GM03348 (cell line): ENCODE measurements at places on chromosomes 11 and 22.

- no peak for DNase-seq
These were observed 1.4 kb downstream of the FDX1 start for GRCh38 chr11:110431051-110431672.

GRCh38 chr22:40401532-40401931 is 31.1 kb downstream of the SGSM3 start:
- DNase-seq, result no peak

GRCh38 chr22:44422746-44423380 is 75.2 kb downstream of the RTL6 start:
- no peak for DNase-seq

DNA sequence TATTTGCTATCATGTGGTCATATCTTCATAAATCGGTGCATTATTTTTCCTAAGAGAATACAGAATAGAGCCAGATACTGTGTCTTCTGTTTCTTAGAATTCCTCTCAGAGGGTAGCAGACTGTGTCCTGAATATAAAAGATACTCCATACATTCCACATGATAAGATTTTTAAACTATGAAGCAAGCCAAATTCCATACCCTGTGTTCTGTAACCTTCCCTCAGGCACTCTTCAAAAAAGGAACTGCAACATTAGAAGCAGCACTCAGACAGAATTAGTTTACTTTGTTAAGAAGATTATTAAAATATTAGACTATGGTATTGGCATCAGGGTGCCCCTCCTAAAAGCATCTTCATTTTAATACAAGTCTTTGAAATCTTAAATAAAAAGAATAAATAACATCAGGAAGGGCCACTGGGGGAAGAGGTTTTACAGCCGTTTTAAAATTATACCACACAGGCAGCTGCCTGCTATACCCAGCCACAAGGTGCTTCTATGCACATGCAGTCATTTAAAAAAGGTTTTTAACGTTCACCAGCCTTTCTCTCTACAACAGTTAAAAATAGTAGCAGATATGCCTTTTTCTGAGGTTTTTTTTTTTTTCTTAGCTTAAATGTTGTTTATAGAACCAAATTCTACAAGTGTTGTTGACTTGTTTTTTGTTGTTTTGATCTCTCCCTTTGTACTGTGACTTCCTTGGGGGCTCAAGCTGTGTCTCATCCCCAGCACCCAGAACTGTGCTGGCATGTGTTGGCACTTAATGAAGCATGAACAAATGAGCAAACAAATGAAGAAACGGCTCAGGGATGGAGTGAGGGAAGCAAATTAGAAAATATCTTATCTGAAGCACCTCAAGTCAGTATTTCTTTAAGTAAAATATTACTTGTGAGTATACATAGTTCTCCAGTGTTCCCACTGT is 54.7 kb upstream of the CCDC89 start:
- no peak for DNase-seq

DNA sequence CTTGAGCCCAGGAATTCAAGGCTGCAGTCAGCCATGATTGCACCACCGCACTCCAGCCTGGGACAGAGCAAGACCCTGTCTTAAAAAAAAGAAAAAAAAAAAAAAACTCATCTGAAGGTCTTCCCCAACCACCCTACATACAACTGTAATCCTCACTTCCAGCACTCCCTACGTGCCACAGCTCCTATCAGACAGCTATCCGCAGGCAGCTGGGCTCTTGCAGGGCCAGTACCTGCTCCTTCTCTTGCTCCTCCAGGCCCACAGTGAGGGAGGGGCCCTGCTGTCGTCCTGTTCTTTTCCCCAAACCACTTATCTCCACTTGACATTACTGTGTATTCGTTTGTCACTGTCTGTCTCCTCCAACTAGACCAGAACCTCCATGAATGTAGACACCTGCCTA is 156.1 kb upstream of the NECTIN1 start:
- DNase-seq, result no peak

DNA sequence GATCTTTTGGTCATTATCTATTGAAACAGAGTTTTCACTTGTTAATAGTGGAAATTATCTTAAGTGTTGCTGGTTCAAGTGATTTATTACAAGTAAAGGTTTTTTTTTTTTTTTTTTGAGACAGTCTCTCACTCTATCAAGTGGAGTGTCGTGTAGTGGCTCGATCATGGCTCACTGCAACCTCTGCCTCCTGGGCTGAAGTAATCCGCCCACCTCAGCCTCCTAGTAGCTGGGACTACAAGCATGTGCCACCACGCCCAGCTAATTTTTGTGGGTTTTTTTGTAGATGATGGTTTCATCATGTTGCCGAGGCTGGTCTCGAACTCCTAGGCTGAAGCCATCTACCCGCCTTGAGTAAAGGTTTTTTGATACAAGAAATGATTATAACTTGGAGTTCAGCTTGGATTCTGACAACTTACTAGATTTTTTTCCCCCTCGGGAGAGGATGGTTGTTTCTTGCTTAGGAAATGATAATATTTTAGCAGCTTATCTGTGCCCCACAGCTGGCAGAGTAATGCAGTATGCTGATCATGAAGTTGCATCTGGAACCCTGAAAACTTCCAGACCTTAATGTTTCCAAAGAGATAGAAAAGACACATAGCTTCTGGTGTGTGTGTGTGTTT is 68.9 kb downstream of the MTMR3 start:
- DNase-seq, result no peak

- DNase-seq, result no peak
These were observed 771 bp downstream of the NDUFV1 start for GRCh38 chr11:67607507-67607906.

DNA sequence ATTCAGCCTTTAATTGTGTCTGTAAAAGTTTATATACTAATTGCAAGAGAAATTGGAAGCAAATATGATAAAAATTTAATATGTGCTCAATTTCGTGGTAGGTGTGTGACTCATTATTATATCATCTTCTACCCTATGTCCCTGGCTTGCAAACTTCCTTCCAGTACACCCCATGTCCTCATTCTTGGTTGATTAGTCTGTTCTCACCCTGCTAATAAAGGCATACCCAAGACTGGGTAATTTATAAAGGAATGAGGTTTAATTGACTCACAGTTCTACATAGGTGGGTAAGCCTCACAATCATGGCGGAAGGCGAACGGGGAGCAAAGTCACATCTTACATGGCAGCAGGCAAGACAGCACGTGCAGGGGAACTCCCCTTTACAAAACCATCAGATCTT is 11.9 kb downstream of the MRGPRX3 start:
- DNase-seq, result no peak

- no peak for DNase-seq
These were observed 531 bp upstream of the MEN1 start for GRCh38 chr11:64810891-64811272.

DNA sequence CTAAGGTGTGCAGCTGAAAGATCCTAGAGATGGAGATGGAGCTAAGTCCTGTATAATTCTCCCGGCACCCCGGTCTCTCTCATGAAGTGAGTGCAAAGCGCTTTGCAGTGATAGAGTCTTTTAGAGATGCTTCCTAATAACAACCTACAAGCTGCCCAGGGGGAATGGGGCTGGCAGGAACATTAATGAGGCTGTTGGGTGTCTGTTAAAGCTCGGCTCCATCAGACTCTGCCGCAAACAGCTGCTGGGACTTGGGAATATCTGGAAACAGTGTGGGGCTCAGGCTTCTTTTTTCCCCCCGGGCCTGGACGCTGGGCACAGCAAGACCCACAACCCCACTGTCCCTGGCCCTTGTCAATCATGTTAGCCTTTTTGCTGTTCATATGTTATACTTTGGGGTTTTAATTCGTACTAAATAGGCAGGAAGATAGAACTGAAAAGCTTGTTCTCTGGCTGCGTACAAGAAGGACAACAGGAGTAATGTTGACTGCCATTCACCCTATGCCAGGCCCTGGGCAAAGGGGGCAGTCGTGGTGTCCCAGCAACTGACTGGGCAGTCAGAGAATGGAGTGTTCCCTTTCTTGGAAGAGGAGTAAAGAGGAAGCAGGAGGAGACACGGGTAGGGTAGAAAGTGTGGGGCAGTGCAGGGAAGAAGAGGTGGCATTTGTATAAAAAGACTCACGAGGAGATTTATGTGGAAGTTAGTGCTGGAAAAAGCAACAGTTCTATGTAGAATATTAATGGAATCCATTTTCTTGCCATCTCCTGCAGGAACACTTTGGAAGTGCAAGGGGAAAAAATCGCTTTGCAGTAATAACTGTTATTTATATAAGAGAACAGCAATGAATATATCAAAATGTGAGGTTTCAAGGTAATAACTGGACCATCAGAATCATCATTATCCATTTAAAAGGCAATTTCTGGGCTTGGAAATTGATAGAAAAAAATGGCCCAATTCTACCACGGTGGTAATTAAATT is 232.8 kb downstream of the GRIK4 start:
- DNase-seq, result no peak

GRCh38 chr22:41397143-41397811 is 15.5 kb downstream of the TEF start:
- DNase-seq, result no peak

GRCh38 chr11:117037975-117038350 is 60.3 kb downstream of the SIK3 start:
- no peak for DNase-seq

DNA sequence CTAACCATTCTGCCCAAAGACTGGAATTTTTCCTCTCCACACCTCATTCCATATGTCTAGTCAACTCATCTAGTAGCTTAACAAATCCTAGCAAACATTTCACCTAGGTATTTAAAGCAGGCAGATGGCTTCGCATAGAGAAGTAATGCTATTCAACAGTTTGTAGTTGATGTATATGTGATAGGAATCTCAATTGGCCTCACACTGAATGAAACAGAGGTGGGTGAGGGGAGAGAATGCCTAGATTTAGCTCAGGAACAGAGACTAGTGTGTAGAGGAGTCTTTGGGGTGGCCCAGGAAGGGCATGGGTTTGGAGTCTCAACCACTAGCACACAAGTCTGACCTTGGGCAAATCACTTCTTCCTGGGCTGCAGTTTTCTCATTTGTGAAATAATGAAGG is 196.2 kb downstream of the MYO18B start:
- no peak for DNase-seq

- DNase-seq, result no peak
These were observed 103.3 kb downstream of the SGSM3 start for GRCh38 chr22:40473703-40474102.

DNA sequence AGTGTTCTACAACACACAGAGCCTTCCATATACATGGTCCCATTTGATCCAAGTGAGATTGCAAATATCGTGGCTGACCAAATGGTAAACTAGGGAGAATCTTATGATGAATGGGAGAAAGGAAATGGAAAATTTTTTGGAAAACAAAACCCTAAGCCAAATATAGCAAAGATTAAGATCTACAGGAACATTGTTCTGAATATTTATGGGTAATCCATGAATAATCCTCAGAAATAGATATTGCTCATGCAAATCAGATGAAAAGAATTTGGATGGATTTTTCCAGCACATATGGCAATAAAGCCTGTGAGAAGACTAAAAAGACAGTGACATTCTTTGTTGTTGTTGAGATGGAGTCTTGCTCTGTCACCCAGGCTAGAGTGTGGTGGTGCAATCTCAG is 21.7 kb upstream of the PRDM10 start:
- DNase-seq, result peak; percentile 63

DNA sequence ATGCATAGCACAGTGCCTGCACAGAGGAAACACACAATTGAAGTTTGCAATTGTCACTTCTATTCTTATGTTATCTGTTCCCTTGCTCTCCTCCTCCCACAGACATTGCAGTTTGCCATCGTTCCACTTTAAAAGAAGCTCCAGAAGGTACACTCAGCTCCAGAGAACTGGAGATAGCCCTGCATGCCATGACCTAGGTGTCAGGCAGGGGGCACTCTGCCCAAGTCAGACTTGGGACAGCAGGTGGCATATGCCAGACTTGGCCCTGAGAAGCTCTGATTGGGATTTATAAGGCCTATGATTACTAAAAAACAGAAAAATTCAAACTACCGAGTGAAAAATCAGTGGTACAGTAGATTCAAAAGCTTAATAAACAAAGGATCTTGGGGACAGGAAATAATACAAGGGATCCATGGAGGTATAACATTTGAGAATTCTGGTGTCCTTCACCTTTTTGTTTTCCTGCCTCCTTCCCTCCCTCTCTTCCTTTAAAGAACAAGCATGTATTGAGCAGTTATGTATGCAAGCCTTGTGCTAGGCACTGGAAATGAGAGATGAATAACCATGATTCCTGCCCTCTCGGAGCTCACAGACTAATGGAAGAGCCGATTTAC is 40.0 kb downstream of the TENM4 start:
- peak; percentile 56 for DNase-seq

DNA sequence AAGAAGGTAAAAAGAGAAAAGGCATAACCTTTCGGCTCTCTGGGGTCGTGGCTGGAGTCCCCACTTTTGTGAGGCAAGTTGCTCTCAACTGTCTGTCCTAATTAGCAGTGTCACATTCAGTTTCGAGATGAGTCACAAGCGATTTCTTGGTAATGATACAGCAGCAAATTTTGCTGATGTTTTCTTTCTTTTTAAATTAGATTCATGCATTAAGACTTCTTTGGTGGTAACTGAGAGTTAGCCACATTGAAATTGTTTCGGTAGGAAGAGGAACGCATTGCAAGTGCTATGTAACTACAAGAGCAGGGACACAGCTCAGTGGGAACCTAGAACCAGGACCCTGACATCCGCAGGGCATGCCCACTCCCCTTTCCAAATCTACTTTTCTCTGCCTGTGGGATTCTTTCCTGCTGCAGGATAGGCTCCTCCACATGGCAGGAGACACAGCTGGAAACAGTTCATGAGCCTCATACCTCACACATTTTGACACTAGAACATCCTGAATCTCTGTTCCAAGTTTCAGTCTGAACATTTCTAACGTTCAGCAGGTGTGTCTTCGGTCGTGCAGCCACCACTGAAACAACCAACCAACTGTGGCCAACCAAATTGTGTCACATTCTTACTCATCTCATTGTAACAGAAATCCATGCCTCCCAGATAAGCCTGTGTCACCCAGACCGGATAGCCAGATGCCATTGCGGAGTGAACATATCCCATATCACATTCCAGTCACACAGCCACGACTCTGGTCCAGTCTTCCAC is 987.6 kb downstream of the NTM start:
- DNase-seq, result no peak

DNA sequence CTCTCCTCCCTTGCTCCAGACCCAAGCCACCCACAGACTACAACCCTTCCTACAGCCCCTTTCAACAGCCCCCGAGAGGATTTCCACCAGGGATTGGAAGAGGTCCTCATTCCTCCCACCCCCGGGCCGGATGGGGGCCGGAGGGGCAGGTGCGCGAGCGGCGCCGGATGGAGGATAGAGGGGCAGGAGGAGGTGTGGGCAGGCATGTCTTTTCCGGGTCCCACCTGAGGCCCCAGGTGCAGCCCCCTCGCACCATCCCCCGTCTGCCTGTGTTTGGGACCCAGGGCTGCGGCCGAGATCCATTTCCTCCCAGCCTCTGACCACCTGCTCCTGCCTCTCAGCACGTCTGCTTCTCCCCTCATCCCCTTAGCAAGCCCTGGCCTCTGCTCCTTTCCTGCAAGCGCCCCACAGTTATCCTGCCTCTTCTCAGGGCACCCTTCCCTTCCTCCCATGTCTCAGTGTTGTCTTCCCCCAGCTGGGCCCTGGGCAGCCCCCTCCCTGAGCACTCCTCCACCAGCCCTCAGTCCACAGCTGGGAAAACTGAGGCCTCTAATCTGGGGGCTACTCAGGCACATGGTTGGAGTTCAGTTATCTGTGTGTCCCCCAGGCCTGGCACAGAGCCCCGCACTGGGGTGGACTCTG is 19.3 kb upstream of the CBX7 start:
- DNase-seq, result no peak
